ENCODE measurements at places on chromosomes 2 and 18.

DNA sequence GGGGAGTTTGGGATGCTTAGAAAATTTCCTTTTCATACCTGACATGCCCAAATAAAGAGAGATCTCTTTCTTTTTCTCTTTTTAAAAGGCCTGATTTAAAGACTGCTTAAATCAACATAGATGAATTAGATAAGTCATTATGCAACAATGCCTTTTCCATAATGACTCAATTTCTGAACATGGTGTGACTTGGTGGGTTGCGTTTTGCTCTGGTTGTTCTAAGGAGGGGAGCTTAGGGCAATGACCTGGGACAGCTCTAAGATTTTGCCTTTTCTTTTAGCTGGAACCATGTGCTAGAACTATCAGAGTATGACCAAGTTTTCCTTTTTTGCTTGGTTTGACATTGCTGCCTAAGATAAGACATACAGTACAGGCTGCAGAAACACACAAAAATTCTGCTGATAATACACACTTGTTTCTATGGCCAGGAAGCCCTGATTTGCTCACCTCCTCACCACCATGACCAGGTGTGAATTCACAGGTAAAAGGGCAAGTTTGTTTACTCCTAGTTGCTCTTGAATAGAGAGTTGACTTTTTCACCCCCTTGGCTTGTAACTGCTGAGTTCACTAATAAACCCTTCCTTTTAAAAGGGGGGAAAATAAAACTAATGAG lies 58.1 kb upstream of the IL1RL1 start:
- DNase-seq = no peak

DNA sequence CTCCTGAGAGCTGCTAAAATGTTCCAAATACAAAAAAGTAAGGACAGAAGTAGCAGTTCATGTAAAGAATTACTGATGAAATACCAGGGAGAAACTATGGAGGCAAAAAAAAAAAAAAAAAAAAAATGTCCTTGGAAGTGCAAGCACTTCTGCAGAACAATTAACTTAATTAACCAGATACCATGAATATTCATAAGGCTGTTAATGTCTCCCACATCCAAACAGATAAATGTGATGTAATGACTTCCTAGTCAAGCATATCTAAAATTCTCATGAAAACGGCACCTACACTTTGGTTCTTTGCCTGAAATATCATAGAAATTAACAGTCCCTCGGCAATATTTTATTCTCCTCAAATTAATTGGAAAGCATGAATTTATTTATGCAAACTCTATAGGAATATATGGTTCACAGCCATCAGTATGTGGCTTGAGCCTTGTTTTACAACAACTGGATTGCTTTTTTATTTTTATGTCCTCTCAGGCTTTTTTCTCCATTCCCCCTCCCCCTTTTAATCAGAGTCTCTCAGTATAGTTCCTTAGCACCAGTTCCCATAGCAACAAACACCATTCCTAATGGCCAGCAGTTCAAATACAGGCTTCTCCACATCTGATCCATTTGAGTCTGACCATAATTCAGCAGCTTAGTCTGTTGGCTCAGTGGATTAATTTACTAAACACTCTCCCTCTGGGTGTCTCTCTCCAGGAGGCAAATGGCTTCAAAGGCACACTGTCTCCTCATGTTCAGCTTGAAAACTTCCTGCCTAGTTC lies 97.1 kb downstream of the ITGA4 start:
- no peak for DNase-seq

DNA sequence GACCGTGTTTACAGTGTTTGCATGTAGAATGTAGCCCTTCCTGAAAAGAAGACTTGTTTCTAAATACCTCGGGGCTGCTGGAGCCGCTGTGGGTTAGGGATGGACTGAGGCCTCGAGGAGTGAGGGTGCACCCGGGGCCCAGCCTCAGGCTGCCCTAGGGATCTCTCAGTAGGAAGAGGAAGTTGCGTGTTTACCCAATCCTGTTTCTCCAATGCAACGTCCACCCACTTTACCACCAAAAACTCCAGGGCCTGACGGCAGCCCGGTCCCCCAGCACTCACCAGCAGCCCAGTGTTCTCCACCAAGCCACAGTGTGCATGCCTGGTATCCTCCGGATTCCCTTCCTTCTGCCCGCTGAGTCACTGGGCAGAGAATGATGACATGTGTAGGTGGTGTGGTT lies 255.8 kb downstream of the GLI2 start:
- DNase-seq = no peak

DNA sequence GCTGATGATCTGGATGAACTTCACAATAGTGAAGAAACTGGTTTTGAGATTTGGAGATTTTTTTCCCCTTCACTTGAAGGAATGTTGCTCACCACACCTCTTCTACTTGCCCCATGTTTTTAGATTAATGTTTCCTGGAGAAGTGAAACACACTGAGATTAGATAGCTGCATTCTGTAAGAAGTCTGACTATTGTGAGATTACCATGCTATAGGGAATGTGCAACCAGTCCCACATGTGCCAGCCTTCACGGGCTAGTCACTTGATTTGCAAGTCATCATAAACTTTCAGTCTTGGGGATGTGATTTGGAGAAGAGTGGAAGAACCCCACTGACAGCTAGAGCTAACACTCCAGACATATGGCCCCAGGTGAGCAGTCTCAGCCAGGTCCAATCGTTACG lies 7.4 kb upstream of the CCNYL1 start:
- no peak for DNase-seq

DNA sequence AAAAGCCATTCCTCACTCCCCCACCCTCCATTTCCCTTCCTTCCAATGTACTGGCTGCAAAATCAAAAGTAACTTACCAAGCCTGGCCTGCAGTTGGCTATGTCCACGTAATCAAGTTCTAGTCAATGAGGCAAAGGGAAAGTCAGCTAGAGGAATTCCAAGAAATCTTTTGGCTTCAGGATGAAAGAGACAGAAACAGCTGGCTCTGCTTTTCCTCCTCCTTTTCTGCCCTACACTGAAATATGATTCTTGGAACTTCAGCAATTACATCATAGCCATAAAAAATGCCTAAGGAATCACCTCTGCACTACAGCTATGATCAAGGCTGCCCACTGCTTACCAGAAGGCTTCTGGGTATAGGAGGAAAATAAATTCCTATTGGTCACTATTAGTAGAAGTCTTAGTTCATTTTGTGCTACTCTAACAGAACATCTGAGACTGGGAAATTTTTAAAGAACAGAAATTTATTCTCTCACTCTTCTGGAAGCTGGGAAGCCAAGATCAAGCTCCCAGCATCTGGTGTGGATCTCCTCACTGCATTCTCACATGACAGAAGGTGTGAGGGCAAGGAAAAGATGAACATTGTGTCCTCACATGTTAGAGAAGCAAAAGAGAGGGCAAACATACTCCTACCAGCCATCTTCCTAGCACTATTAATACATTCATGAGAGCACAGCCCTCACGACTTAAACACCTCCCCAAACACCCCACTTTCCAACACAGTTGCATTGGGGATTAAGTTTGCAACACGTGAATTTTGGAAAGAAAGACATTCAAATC lies 219.9 kb downstream of the TMX3 start:
- DNase-seq = no peak

DNA sequence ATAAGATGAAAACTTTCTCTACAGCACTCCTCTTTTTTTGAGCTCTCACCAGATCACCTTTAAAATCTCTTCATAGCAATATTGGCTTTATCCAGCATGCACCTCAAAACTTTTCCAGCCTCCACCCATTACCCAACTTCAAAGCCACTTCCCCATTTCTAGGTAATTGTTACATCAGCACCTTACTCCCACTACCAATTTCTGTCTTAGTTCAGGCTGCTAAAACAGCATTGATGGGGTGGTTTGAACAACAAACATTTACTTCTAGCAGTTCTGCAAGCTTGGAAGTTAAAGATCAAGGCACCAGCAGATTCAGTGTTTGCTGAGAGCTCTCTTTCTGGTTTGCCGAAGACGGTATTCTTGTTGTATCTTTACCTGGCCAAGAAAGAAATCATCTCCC lies 114.0 kb upstream of the SLC39A10 start:
- no peak for DNase-seq

DNA sequence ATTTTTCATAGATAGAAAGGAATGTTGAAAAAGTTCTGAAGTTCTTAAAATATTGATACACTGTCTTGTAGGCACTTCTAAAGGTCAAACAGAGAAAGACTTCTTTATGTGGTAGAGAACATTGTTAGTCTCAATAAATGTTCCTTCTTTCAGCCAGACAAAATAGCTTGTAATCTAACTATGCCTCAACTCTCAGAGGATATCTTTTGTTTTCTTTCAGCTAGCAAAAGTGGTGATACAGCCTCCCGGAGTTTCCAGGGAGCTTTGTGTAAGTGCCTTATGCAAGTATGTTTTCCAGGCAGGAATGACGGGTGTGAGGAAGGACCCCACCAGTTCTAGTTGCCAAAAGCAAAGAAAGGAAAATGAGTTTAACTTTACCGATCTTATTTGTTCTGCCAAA lies 452.1 kb upstream of the ST6GAL2 start:
- no peak for DNase-seq

- DNase-seq = no peak
These were observed 329.5 kb downstream of the CDH2 start for GRCh38 chr18:27847412-27847811.

- no peak for DNase-seq
These were observed 77.6 kb downstream of the MEP1B start for GRCh38 chr18:32267463-32267862.

All from nucleus accumbens (tissue), 56 donors.